ENCODE measurements at places on chromosomes 6 and 20.

- DNase-seq: no peak
Observed at GRCh38 chr6:36716476-36717093, 19.0 kb downstream of the RAB44 start.

DNA sequence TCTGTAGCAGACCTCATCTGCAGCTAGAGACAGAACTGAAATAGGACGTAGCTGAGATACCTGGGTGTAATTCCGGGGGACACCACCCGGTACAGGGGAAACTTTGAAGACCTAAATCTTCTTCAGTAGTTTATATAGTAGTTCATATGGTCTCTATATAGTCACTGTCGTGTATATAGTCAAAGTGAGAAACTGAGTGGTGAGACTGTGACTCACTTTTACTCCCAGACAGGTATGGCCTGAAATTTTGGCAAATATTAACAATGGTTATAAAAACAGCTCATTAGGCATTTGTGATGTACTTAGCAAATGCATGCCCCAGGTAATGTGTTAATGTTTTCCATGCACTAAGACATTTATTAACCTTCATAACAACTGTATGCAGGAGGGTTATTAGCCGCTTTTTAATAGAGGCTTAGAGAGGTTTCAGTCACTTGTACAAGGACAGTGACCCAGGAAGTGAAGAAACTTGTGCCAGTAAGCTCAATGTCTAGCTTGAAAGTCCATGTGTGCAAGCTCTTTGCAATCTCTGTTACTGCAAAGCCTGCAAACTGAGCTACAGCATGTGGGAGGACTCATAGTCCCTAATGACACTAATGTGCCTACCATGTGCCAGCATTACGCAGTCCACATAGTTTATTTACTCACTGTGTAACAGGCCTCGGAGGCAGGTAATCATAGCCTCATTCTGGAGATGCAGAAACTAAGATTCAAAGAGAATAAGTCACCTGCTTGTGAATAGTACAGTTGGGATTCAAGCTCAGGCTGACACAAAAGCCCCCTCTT, 165.4 kb upstream of the CHD6 start:
- DNase-seq: no peak

DNA sequence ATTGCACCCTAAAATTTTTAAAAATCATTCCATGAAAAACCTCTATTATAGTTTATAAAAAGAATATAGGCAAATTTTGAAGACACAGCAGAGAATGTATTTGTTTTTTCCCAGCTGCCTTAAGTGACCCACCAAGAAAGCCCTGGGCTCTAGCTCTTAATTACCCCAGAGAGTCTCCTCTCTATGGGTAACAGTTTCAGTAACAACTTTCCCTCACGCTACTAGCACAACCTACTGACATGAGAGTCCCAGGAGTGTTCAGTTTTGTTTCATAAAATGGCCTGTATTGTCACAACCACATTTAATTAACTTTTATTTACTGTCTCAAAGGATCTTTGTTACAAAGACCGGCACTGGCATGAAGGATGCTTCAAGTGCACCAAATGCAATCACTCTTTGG, 41.5 kb downstream of the FHL5 start:
- DNase-seq: no peak

- no peak for DNase-seq
Observed at GRCh38 chr20:44187054-44187771, at the start of gene JPH2. Gene JPH2 (minus strand): TSS chr20:44187188. CDS start chr20:44186705, 483 bp downstream.

DNA sequence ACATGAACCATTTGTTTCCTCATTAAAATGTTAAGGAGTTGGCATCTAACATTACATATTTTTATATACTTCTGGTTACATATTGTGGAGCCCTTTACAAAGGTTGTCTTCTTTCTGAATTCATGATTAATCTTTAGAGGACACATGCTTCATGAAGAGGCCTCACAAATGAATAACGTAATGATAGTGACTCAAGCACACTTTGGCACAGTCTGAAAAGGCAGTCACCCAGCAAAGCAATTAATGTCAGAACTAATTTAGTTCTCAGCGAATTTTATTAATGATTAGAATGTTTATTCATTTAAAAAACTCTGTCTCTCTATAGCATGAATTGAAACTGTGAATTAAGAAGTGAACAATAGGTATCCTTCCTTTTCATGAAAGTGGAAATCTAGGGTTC, 854.2 kb downstream of the PHF3 start:
- DNase-seq: peak; percentile 64

DNA sequence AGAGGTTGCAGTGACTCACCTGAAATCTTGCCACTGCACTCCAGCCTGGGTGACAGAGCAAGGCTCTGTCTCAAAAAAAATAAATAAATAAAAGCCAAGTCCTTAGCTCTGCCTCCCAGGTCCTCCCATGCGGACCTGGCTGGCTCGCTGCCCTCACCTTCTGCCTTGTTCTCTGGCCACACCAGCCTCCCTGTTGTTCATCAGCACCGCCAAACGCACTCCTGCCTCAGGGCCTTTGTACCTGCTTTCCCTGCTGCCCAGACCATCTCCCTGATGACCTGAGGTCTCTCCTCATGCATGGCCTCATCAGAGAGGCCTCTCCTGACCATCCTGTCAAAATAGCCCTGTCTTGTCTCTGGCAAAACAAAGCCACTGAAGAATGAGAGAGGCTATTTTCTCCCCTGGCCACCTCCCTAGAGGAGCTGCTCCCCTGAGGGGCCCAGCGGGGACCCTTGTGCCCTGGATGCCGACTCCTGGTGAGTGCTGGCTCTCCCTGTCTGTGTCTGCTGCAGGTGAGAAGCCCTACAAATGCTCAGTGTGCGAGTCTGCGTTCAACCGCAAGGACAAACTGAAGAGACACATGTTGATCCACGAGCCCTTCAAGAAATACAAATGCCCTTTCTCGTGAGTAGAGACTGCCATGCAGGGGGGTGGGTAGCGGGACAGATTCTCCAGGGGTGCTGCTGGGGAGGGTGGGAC, 22.6 kb upstream of the CHMP4B start:
- DNase-seq: no peak

DNA sequence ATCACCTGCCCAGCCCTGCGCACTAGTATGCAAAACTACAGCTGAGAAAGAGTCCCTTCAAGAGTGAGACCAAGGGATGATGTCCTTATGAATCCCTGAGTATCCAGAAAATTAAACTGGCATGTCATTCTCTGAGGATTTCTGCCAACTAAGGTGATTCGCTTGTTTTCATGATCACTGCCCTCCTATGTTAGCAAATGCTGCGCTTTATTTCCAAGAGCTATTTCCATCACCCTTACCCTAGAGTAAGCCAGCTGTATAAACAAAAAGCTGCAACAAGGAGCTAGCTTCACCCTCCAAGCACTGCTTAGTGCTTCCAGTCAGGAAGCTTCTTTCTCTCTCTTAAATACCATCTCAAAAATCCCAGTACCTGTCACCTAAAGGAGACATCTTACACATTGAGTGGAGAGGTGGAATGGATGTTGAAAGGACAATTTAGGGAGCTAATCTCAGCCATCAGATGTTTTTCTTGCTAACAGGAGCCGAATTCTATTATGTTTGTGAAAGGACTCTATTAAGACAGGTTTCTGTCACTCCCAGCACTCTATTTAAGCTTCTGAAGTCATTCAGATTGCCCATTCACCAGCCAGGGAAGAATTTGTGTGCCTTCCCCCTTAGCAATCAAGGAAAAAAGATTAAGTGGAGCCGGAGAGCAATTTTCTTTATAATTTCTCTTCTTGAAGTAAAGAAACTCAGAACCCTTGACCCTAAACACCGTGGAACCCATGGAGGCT, 322.2 kb downstream of the NRN1 start:
- no peak for DNase-seq

GRCh38 chr6:37233541-37233940, 24.0 kb upstream of the TBC1D22B start:
- DNase-seq: no peak

GRCh38 chr6:169976301-169977081, 225.1 kb downstream of the ERMARD start:
- DNase-seq: no peak

DNA sequence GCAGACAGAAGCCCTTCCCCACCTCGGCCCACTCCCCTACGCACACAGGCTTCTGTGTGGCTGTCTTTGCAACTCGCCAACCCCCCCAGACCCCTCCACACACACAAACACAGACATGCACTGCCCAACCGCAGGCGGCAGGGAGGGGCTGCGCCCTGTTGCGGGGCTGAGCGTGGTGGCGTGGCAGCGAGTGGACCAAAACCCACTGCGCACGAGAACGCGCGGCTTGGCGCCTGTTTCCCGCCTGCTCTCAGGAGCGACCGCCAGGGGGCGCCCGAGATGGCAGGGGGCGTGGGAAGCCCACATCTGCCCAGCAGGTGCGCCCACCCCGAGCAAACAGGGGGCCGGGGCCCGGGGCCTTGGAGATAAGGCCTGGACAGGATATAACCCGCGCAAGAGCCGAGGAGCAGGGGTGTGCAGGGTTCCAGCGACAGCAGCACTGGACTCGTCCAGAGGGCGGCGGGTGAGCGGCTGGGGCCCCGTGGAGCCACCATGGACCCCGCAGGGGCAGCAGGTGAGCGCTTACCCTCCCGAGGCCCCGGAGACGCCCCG, at the start of gene RBPJL:
TSS of gene RBPJL (plus strand) at position 410 of the 552 bp plus-strand sequence. CDS start at position 493, 83 bp downstream.
- no peak for DNase-seq

DNA sequence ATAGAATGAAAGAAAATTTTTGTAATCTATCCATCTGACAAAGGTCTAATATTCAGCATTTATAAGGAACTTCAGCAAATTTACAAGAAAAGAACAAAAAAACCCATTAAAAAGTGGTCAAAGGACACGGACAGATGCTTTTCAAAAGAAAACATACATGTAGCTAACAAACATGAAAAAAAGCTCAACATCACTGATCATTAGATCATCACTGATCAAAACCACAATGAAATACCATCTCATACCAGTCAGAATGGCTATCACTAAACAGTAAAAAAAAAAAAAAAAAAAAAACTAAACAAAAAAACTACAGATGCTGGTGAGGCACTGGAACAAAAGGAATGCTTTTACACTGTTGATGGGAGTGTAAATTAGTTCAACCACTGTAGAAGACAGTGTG, 837.1 kb downstream of the EPHA7 start:
- no peak for DNase-seq

GRCh38 chr6:146311079-146311478, 232.6 kb upstream of the RAB32 start:
- no peak for DNase-seq

DNA sequence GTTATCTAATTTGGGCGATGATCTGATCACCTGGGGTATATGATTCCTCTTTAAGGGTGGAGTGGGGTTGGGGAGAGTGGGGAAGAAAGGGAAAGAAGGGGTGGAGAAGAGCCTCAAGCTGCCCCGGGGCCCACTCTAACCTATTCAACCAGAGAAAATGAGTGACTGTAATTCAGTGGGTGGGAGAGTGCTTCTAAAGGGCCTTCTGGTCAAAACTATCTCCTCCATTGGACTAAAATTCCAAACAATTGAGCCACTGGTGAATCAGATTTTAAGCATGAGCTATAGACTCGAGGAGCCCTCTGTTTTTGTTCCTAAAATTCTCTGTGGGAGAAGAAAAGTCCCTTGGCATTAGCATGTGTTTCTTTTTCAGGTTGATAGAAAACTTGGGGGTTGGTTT, 296.8 kb downstream of the CLIC5 start:
- DNase-seq: no peak

- no peak for DNase-seq
Observed at GRCh38 chr6:131652472-131652871, 15.4 kb downstream of the ENPP3 start.

DNA sequence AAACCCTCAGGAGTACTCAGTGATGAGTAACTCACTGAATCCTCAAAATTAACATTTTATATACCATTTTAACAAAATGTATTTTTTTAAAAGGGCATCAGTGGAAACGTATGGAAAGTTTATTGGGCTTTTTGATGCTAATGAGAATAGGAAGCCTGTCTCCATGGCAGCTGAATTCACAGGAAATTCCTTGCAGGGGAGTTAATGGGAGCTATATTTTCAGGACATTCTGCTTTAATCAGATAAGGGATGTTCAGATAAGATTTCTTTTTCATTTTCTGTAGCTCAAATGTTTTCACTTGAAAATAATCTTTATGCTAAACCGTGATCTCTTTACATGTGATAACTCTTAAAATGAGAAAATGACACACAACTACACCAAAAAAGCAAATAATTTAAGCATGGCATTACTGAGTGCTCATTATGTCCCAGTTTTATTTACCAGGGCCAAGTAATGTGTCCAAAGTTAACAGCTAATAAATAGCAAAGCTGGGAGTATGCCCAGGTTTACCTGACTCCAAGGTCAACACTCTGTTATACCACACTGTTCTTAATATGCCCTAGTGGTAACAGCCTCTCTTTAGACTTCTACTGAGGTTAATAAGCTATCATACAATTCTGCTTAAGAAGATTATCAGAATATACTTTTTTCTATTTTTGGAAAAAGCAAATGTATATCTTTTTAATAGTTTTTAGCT, 348.1 kb downstream of the GRIK2 start:
- no peak for DNase-seq

GRCh38 chr6:149860834-149861602, 3.1 kb downstream of the LRP11 start:
- no peak for DNase-seq

DNA sequence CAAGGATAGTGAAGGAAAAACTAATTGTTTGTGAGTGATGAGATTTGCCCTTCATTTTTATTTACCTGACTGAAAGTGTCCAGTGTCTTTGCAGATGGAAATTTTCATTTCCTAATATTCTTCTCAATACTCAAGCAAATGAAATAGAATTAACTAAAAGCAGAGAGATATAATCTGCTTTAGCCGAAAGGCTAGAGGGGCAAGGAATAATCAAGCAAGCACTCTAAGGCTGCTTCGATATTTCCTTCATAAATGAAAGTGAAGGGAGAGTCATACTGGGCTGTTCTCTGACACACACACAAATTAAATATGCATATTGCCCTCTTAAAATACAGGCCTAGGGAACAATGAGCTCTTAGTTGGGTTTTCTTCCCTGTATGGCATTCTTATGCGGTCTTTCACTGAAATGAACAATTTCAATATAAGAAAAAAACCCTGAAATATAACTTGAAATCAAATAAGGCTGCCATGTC, 47.5 kb upstream of the POPDC3 start:
- no peak for DNase-seq

DNA sequence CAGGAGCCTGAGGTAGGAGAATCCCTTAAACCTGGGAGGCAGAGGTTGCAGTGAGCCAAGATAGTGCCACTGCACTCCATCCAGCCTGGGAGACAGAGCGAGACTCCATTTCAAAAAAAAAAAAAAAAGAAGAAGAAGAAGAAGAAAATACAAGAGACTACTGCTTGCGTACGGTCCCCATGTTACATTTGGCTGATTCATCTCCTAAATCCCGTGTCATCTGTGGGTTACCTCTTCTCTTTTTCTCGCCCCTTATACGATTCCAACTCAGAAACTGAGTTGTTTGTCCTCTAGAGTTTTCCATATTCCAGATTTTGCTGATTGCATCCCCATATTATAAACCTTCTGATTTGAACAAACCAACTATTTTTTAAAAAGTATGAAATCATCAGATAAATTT, 62.4 kb upstream of the NELFCD start:
- no peak for DNase-seq

All from NCI-H1105 treated with DMSO at 0.1 percent for 48 hours (cell line).